ENCODE measurements at places on chromosomes 2 and 18. TPM values are rescaled to one million over a fixed set of nuclear protein-coding genes. Genes with fewer than 3 reads are reported as not detected.
A peak's percentile ranks its signal among the peaks of the same experiment; 100 is the strongest.

Gene CHCHD5
- 23.6 TPM for polyA plus RNA-seq

Gene GALNT3
- polyA plus RNA-seq: 0.19 TPM

Gene MYO1B
- 7.8 TPM for polyA plus RNA-seq

Gene AGXT
- 0.06 TPM for polyA plus RNA-seq

Gene GPBAR1
- polyA plus RNA-seq: 1.00 TPM

Gene OXER1
- polyA plus RNA-seq: 0.22 TPM

Gene MDH1B
- polyA plus RNA-seq: 0.53 TPM

Gene MYO3B
- polyA plus RNA-seq: not detected

Gene CACNB4
- 0.03 TPM for polyA plus RNA-seq

Gene SKA1
- 0.35 TPM for polyA plus RNA-seq

GRCh38 chr2:123086613-123087385 is 938.3 kb upstream of the CNTNAP5 start:
- H3K4me1 ChIP-seq: no peaks in the 10 kb centered on the region
- no peaks in the 10 kb centered on the region for H3K36me3 ChIP-seq
- no peak overlapping the region for H3K27ac ChIP-seq
- no peak overlapping the region for H3K4me3 ChIP-seq
- H3K27me3 ChIP-seq: no peaks in the 10 kb centered on the region

DNA sequence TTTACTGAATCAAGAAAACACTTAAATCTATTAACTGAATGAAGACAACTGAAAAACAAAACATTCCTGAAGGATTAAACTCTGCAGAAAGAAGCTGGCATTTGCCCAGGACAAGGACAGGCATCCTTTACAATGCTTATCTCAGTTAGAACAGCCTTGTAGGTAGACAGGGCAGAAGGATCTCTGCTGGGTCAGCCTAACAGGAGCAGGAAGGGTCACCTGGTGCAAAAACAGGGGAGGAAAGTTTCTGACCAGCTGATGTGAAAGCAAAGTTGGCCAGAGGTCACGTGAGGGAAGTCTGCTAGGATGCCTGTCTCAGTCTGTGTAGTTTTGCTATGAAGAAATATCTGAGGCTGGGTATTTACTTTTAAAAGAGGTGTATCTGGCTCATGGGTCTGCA is 348.6 kb downstream of the ANAPC1 start:
- H3K27ac ChIP-seq: no peak overlapping the region
- H3K4me3 ChIP-seq: no peak overlapping the region
- no peaks in the 10 kb centered on the region for H3K36me3 ChIP-seq
- no peaks in the 10 kb centered on the region for H3K4me1 ChIP-seq

GRCh38 chr2:22209545-22209944 is 1085.8 kb downstream of the TDRD15 start:
- DNase-seq: no peak
- H3K4me1 ChIP-seq: no peaks in the 10 kb centered on the region
- H3K27ac ChIP-seq: no peak overlapping the region
- H3K36me3 ChIP-seq: no peaks in the 10 kb centered on the region
- no peak overlapping the region for H3K4me3 ChIP-seq

DNA sequence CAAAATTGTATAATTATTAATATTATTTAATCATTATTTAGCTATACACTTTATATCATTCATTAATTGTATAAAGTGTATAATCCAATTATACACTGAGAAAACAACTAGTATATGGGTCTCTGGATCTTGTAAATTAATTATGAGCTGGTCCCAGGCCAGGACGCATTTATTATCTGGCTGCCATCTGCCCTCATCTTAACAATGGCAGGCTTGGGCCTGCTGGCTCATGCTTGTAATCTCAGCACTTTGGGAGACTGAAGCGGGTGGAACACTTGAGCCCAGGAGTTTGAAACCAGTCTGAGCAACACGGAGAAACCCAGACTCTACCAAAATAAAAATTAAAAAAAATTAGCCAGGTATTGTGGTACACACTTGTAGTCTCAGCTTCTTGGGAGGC is 502.2 kb upstream of the NRXN1 start:
- H3K27me3 ChIP-seq: no peaks in the 10 kb centered on the region
- H3K4me3 ChIP-seq: no peak overlapping the region
- no peak for DNase-seq
- no peak overlapping the region for H3K27ac ChIP-seq
- no peaks in the 10 kb centered on the region for H3K36me3 ChIP-seq

- no peak overlapping the region for H3K27ac ChIP-seq
- no peaks in the 10 kb centered on the region for H3K27me3 ChIP-seq
- H3K36me3 ChIP-seq: no peaks in the 10 kb centered on the region
- no peak overlapping the region for H3K4me3 ChIP-seq
Measured at GRCh38 chr18:23291456-23292205, 156.3 kb downstream of the CABLES1 start.

DNA sequence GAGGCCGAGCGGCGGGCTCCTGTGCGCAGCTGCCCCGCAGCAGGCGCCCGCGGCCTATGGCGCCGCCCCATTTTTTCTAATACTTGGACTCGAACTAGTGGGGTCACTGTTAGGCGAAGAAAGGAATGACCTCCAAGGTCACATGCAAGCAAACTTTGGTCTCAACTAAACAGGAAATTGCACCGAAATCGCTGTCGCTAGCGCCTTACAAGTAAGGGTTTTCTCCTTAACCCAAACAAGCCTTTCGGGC is 339 bp downstream of the ACAA2 start:
- peak; percentile 54 for DNase-seq
- H3K27me3 ChIP-seq: no peaks in the 10 kb centered on the region
- H3K27ac ChIP-seq: peak overlapping the region; percentile 99

- H3K27ac ChIP-seq: no peak overlapping the region
- H3K36me3 ChIP-seq: no peaks in the 10 kb centered on the region
- H3K4me1 ChIP-seq: no peaks in the 10 kb centered on the region
- no peaks in the 10 kb centered on the region for H3K27me3 ChIP-seq
Measured at GRCh38 chr2:235216901-235217300, 265.1 kb downstream of the SH3BP4 start.

DNA sequence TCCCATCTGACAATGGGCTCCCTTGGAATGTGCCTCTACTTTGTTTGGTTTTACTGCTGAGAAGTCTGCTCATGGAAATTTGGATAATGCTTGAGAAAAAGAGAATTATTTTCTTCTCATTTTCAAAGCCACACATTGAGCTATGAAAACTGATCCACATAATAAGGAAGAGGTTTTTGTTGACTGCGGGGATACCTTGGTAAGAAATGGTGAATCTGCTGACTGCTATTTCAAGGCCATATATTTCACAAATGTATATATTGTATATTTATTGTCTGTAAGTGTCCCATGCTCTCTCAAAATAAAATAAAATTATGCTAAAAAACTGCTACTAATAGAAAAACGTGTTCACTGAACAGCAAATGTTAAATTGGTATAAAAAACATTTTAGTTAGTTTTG is 15.1 kb downstream of the SH3YL1 start:
- H3K4me1 ChIP-seq: no peaks in the 10 kb centered on the region
- no peaks in the 10 kb centered on the region for H3K36me3 ChIP-seq
- H3K4me3 ChIP-seq: no peak overlapping the region
- no peak for DNase-seq
- H3K27me3 ChIP-seq: no peaks in the 10 kb centered on the region
- H3K27ac ChIP-seq: no peak overlapping the region

DNA sequence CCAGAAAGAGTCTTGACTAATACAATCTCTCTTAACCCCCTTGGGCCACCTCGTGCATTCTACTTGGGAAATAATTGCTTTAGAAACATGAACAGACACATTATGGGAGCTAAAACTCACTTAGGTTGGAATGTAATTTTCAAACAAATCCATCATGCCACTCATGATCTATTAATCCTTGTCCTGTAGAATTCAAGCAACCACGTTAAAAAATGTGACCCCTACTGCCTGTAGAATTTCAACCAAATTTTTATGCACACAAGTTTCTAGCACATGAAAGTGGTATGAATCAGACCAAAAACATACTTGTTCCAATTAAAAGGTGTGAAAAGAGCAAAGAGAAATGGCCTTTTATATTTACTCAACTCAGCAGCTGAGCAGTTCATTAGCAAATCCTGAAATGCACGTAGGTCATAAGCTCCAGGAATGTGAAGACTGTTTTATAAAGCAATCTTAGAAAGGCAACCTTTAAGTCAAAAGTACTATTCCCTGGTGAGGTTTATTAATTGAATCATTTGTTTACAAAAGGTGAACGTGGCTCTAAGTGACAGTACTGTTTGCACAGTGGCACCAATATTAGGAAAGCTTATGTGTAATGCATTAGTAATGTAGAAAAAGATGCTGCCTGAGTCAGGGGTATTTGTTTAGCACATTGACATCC is 459.4 kb upstream of the UBE2E3 start:
- H3K27ac ChIP-seq: no peak overlapping the region
- no peaks in the 10 kb centered on the region for H3K36me3 ChIP-seq
- DNase-seq: no peak
- H3K27me3 ChIP-seq: no peaks in the 10 kb centered on the region
- H3K4me3 ChIP-seq: no peak overlapping the region
- H3K4me1 ChIP-seq: peaks cover 5% of the 10 kb centered on the region

- no peaks in the 10 kb centered on the region for H3K4me1 ChIP-seq
- no peak overlapping the region for H3K27ac ChIP-seq
- no peaks in the 10 kb centered on the region for H3K36me3 ChIP-seq
Measured at GRCh38 chr2:62631160-62632085, 74.1 kb upstream of the EHBP1 start.

- H3K4me1 ChIP-seq: peaks cover 5% of the 10 kb centered on the region
- DNase-seq: no peak
- H3K36me3 ChIP-seq: no peaks in the 10 kb centered on the region
- no peak overlapping the region for H3K27ac ChIP-seq
Measured at GRCh38 chr18:44885507-44885906, 204.8 kb downstream of the SETBP1 start.

DNA sequence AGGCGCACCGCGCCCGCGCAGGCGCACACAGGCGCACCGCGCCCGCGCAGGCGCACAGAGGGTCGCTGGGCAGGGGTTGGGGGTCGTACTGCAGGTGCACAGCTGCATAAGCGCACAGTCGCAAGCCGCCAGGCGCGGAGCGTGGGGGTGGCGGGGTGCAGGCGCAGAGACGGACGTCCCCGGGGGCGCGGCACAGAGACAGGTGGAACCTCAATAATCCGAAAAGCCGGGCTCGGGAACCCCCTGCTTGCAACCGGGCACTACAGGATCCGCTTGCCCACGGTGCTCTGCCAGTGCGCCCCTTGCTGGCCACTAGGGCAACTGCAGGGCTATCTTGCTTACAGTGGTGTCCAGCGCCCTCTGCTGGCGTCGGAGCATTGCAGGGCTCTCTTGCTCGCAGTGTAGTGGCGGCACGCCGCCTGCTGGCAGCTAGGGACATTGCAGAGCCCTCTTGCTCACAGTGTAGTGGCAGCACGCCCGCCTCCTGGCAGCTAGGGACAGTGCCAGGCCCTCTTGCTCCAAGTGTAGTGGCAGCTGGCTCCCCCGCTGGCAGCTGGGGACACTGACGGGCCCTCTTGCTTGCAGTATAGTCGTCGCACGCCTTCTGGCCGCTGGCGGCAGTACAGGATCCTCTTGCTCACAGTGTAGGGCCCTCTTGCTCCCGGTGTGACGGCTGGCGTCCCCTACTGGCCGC is 34.9 kb downstream of the FAM110C start:
- H3K27me3 ChIP-seq: no peaks in the 10 kb centered on the region
- no peaks in the 10 kb centered on the region for H3K36me3 ChIP-seq
- DNase-seq: peak; percentile 66
- no peaks in the 10 kb centered on the region for H3K4me1 ChIP-seq

- no peaks in the 10 kb centered on the region for H3K27me3 ChIP-seq
- no peak overlapping the region for H3K27ac ChIP-seq
- no peak overlapping the region for H3K4me3 ChIP-seq
- H3K4me1 ChIP-seq: no peaks in the 10 kb centered on the region
- no peaks in the 10 kb centered on the region for H3K36me3 ChIP-seq
- no peak for DNase-seq
Measured at GRCh38 chr18:64097497-64097896, 51.4 kb downstream of the LINC00305 start.

GRCh38 chr2:96710985-96711384 is 28.9 kb downstream of the LMAN2L start:
- H3K27me3 ChIP-seq: no peaks in the 10 kb centered on the region
- H3K4me3 ChIP-seq: no peak overlapping the region
- no peaks in the 10 kb centered on the region for H3K4me1 ChIP-seq
- H3K27ac ChIP-seq: no peak overlapping the region
- H3K36me3 ChIP-seq: peaks cover 31% of the 10 kb centered on the region
- DNase-seq: no peak

DNA sequence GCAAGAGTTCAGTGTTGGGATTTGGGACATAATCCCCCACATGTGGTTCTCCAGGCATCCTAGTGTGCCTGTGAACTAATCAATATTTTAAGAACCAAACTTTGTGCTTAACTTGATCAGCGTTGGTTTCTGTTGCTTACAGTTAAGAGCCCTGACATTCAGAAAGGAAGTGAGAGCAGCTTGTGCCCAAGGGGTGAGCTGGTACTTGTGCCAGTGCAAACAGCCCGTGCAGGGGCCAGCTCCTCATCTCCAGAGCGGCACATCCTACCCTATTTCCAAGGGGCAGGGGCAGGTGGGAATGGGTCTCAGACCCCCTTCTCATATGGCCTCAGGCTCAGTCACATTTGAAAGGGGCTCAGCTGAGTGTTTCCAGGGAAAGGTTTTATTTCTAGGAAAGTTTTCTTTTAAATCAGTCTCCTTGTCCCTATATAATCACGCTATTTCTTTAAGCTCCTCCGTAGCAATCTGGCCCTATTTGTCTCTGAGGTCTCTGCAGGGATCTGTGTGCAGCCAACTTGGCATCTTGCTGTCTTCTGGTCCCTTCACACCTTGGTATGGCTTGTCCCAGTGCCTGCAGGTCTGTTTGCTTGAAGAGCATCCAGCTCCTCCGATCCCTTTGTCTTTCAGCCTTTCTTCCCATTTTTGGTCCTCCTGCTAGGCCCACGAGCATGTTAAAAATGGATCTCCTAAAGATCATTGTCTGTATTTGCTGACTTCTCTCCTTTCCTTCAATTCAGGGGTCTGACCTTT is 358.9 kb downstream of the HRH4 start:
- no peak overlapping the region for H3K27ac ChIP-seq
- no peak for DNase-seq
- no peak overlapping the region for H3K4me3 ChIP-seq
- H3K36me3 ChIP-seq: no peaks in the 10 kb centered on the region
- H3K4me1 ChIP-seq: no peaks in the 10 kb centered on the region

GRCh38 chr2:215160081-215160480 is 21.7 kb upstream of the ABCA12 start:
- DNase-seq: no peak
- H3K36me3 ChIP-seq: no peaks in the 10 kb centered on the region
- no peaks in the 10 kb centered on the region for H3K4me1 ChIP-seq
- no peak overlapping the region for H3K4me3 ChIP-seq

DNA sequence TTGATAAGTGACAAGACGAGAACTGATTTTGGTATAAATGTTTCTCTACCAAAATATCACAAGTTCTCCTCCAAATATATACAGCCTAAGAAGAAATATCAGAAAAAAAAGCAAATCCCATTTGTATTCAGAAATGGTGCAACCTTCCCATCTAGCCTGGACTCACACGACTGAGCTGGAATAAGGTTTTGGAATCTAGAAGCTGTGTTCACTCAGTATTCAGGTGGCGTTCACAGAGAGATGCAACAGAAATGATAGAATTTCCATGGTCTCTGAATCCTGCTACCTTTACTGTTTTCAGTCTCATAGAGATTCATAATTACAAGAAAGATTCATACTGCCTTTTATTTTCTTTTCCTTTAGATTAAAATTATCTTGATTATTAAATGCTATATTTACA is 347.2 kb upstream of the TRIB2 start:
- no peaks in the 10 kb centered on the region for H3K36me3 ChIP-seq
- no peak overlapping the region for H3K27ac ChIP-seq
- no peaks in the 10 kb centered on the region for H3K4me1 ChIP-seq
- no peak for DNase-seq
- H3K4me3 ChIP-seq: no peak overlapping the region

Measured in heart left ventricle (tissue), 16 donors.